ENCODE measurements at places on chromosomes 5 and 9. TPM values are rescaled to one million over a fixed set of nuclear protein-coding genes. Genes with fewer than 3 reads are reported as not detected.

GRCh38 chr5:135950611-135951010 lies 4.2 kb downstream of the LECT2 start:
- DNase-seq = no peak

GRCh38 chr9:105503881-105504280 lies 54.0 kb upstream of the FKTN start:
- peak; percentile 15 for DNase-seq

GRCh38 chr9:5800969-5801738 lies 31.8 kb downstream of the ERMP1 start:
- no peak for DNase-seq

DNA sequence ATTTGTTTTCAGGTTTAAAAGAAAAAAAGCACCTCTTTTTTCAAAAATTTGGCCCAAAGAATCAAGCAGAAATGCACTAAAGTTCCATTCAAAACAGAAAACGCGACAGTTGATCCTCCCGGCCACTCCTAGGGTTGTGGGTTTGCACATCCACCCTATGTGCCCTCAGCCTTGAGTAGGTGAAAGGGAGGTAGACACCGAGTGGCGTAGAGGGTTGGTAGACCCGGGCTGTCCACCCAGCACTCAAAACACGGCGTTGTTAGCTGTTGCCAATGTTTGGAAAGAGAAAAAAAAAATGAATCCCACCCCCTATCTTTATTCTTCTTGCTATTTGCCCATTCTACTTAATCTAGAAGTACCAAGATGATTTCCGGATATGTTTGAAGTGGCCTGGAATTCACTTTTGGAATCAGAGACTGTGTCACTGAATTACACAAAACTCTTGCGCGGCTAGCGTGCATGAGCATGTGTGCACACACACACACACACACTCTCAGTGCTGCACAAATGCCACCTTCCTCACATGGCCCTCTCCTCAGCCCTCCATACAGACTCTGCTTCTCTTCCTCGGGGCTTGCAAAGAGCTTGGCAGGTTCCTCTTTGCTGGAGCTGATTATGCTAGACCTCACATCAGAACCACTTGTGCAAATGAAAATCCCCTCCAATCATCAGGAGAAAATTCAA lies 110.2 kb upstream of the HAND1 start:
- DNase-seq = no peak

- DNase-seq = no peak
Observed at GRCh38 chr5:1094670-1095190, 17.1 kb downstream of the SLC12A7 start.

DNA sequence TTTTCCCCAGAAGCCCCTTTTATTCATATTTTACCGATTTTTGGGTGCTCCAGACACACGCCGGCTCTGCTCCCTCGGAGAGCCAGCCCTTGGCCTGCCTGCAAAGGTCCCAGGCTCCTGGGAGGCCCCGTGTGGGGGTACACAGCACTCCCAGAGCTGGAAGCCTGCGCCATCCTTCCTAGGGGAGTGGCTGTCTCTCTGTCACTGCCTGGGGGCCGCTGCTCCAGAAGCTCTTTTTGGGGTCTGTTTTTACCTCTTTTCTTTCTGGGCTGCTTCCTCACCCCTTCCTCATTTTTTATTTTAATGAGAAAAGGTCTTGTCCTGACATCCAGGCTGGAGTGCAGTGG lies 119.1 kb upstream of the COL5A1 start:
- DNase-seq = no peak

DNA sequence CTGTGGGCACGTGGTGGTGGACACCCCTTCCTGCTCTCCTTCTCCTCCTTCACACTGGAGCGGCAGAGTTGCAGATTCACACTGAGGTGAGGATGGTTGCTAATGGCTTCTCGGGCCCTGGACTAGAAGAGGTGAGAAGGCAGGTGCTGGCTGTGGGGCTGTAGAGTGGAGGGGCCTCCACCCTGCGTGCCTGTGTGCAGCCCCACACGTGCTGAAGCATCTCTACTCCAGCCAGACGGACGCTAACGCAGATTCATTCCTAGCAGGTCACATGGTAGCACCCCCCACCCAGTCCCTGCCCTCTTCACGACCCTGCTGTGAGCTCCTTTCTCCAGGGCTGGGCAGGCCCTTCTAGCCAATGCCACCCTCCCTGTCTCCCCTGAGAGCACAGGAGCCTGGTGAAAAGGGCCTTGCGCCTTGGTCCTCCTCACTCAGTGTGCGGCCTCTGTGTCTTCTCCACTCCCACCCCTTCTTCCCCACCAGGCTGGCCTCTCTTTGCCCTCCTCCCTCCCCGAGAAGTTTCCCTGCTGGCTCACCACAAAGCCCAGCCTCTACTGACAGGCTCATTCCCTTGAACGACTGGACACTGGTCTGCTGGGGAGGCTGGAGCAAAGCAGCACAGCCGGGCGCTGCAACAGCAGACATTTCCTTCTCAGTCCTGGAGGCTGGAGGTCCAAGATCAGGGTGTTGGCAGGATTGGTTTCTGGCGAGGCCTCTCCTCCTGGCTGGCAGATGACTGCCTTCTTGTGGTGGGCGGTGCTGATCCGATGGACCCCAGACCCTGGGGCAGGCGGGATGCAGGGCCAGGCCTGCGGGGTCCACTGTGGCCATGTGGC lies 14.2 kb downstream of the CACNA1B start:
- DNase-seq = no peak

DNA sequence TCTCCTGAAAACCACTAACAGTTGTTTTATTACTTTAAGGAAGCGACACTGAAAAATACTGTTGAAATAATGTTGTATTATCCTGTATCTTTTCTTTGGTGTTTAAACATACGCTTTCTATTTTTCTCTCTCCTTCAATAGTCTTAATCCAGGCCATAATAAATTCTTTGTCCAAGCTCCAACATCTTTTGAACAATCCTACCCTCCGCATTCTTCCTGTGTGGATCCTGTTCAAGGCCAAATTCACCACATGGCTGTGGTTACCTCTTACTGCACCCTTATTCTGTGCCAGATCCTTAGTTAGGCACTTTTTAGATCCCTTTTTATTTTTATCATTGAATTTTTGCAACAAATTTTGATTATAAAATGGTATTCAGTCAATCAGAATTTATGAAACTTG lies 1691.5 kb downstream of the MAT2B start:
- DNase-seq = no peak

- peak; percentile 89 for DNase-seq
Observed at GRCh38 chr5:95842854-95843544, 20.5 kb upstream of the GLRX start.

DNA sequence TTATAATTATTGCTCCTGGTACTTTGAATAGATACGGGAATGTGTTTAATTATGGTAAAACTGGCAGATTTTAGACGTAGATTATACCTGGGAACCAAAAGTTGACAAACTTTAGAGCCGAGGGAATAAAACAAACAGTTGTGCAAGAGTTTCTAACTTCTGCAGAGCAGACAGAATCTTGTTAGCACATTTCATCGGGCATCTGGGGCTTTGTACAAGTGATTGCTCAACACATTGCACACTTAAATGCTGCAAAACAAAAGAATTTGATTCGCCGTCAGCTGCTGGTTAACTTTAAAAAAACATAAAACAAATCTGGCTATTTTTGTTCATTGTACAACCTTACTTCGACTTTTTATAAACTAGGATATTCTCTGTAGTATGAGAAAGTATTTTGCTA lies 398.1 kb downstream of the MAN2A1 start:
- DNase-seq = no peak

GRCh38 chr9:129078691-129079503 lies 2.0 kb upstream of the DOLPP1 start:
- no peak for DNase-seq

GRCh38 chr5:74679966-74680365 lies 5.1 kb upstream of the HEXB start:
- peak; percentile 30 for DNase-seq

DNA sequence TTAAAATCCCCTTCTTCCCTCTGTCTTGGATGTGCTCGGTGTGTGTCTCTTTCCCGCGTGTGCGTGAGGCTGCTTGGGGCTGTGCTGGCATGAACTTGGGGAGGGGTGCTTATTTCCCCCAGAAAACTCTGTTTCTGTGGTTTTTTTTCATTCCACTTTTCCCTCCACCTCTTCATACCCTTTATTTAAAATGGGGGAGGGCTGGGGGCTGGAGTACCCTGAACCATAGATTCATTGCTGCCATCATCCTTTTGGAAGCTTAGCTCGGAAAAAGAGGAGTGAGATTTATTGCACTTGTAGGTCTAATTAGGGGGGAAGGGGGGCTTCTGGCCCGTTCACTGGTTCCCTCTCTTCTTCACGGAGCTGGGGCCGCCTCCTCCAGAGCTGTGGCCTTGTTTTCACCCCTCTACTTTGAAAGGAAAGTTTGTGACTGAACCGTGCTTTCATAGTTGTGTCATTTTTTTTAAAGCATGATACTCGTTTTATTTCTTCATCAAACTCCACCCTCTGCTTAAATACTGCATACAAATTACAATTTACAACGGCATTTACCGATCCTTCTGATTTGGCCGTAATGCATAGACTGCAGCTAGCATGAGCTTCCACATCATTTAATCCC lies 2.9 kb downstream of the NR2F1 start:
- DNase-seq = no peak

DNA sequence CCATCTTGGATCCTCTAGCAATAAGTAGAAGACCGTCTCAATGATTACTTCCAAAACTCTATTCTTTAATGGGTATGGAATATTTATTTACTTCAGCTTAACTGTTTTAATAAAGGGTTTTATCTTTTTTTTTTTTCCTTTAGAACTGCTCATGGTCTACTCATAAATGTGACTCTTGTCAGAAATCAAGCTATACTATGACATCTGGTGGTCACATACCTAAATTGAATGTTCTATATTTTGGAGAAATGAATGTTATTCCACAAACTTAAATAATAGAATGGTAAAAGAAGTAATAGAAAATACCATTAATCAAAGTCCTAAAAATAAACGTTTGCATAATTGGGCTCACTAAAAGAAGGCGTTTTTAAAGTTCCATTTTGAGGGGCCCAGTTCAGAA lies 131.2 kb upstream of the PLCXD3 start:
- DNase-seq = no peak

GRCh38 chr5:135537271-135537670 lies 1.5 kb upstream of the NEUROG1 start:
- DNase-seq = no peak

GRCh38 chr5:130705368-130705767 lies 459.7 kb downstream of the HINT1 start:
- DNase-seq = no peak

DNA sequence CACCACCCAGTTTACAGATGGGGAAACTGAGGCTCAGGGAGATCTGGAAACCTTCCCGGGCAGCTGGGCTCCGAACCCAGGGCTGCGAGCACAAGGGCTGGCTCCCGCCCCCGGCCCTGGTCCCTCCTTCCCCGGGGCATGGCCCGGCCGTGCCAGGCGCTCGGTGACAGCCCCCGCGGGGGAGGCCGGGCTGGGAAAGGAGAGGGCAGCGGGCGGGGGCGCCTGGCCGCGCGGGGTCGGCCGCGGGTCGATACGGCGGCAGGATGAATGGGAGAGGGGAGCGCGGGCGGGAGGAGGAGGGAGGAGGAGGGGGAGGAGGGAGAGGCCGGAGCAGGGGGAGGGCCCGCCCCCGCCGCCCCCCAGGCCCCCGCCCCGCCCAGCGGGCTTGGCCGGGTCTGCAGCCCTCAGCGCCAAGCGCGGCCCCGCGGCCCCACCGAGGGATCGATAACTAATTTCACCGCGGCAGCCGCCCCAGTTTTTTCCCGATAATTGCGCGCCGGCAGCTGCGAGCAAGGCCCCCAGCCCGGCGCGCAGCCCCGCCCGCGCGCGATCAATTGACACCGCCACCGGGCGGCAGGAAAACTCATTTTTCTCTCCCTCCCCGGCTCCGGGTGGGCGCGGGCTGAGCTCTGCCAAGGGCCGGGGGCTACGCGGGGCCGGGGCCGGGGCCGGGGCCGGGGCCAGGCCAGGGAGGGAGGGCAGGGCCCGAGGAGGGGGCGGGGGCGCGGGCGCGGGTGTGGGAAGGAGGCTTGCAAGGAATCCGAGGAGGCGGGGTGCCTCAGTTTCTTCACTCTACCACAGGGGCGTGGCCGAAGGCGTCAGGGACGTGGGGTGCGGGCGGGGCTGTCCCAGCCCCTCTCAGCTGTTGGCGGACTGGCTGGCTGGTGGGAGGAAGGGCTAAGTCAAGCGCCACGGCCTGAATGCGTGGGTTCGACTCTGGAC lies 52.1 kb downstream of the C9orf50 start:
- no peak for DNase-seq

GRCh38 chr9:76759732-76760131 lies 4.5 kb upstream of the PCA3 start:
- DNase-seq = no peak

GRCh38 chr5:43994352-43994708 lies 391.4 kb downstream of the NNT start:
- no peak for DNase-seq

DNA sequence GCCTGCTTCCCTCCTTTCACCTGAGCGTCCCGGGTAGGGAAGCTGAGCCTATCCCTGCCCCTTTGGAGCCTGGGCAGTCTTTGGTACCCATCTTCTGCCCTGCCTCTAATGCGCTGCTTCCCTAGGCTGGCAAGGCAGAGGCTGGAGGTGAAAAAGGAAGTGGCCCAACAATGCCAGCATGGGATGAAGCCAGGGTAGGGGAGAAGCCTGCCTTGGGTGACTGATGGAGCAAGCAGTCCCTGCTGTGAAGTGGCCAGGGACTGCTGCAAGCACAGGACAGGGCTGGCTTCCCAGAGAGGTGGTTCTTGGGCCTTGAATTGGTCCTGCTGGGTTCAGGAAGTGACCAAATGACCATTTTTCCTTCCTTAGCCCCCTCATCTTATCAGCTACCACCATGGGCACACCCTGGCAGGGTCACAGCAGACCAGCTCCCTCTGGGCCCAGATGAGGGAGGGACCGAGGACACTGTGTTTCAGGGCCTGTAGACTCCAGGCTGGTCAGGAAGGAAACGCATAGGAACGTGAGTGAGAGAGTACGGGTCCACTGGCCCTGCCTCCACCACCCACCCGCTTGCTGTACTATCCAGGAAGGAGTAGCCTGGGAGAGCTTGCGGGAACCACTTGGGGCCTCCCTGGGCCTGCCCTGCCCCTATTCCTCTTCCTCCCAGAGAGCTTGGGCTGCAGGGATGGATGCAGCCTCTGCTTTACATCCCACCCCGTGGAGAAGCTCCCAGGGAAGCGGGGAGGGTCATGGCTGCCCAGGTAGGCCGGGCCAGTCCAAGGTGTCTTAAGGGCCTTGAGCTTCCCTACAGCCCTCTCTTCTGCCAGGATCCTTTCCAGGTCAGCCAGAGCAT lies 102.6 kb downstream of the DAB2IP start:
- DNase-seq = no peak

Gene ANKRD31
- 0.13 TPM for total RNA-seq

Gene F12
- 8.5 TPM for total RNA-seq

Gene PCDHGB7
- total RNA-seq = 0.47 TPM

Gene IFNK
- total RNA-seq = not detected

Gene MAP1B
- total RNA-seq = 75.1 TPM

Gene WWC1
- 48.7 TPM for total RNA-seq

Gene RUSC2
- total RNA-seq = 17.2 TPM

Gene ABCA1
- total RNA-seq = 6.3 TPM

All from HT1080 (cell line).